PC-9 (cell line): ENCODE measurements at places on chromosomes 11 and 22. TPM values are rescaled to one million over a fixed set of nuclear protein-coding genes. Genes with fewer than 3 reads are reported as not detected.

Gene SULT4A1
- total RNA-seq, result 3.2 and 3.4 TPM in 2 replicates

Gene OR8D4
- total RNA-seq, result not detected in 2 replicates

Gene SLC25A1
- 79.1 and 79.9 TPM in 2 replicates for total RNA-seq

Gene MRGPRX4
- not detected in 2 replicates for total RNA-seq

Gene B3GAT1
- total RNA-seq, result not detected in 2 replicates

Gene SCGB1D2
- not detected in 2 replicates for total RNA-seq

GRCh38 chr22:29553351-29554224 lies at the start of gene THOC5:
Gene THOC5 (minus strand): TSS chr22:29553757. CDS start chr22:29549147, 4,610 bp downstream.
- peak; percentile 89 for DNase-seq

GRCh38 chr11:96238563-96239135 lies 104.3 kb downstream of the MAML2 start:
- no peak for DNase-seq

DNA sequence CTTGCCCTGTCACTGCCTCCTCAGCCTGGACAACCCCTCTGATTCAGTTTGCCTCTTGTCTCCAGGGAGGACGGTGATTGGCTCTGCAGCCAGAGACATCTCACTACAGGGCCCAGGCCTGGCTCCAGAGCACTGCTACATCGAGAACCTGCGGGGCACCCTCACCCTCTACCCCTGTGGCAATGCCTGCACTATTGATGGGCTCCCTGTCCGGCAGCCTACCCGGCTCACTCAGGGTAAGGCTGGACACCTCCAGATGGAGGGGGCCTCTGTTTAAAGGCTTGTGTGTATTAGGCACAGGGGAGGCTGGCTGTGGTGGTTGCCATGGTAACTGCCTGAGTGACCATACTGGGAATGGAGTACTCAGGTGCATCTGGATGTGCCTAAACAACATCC lies 8.6 kb downstream of the PHLDB1 start:
- DNase-seq, result no peak

DNA sequence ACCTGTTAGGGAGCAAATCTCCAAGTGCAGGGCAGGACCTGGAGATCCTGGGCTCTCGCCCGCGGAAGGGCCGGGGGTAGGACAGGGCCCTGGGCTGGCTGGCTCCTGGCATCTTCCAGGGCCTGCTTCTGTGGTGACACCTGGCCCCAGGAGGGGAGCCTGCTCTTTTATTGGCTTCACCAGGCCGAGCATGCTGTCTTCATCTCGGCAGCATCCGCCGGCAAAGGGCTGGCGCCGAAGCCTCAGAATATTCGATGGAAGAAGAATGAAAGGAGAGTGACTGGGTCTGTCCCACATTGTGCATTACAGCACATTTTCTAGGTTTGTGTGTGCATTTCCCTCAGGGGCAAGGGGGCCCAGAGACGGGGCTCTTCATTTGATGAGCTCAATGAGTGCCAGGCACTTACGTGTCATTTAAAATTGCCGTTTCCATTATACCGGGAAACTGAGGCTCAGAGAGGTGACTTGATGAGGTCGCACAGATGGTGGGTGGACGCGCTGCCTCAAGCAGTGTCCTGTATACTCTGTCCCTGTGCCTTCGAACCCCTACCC lies 70.0 kb downstream of the RBX1 start:
- DNase-seq, result no peak

DNA sequence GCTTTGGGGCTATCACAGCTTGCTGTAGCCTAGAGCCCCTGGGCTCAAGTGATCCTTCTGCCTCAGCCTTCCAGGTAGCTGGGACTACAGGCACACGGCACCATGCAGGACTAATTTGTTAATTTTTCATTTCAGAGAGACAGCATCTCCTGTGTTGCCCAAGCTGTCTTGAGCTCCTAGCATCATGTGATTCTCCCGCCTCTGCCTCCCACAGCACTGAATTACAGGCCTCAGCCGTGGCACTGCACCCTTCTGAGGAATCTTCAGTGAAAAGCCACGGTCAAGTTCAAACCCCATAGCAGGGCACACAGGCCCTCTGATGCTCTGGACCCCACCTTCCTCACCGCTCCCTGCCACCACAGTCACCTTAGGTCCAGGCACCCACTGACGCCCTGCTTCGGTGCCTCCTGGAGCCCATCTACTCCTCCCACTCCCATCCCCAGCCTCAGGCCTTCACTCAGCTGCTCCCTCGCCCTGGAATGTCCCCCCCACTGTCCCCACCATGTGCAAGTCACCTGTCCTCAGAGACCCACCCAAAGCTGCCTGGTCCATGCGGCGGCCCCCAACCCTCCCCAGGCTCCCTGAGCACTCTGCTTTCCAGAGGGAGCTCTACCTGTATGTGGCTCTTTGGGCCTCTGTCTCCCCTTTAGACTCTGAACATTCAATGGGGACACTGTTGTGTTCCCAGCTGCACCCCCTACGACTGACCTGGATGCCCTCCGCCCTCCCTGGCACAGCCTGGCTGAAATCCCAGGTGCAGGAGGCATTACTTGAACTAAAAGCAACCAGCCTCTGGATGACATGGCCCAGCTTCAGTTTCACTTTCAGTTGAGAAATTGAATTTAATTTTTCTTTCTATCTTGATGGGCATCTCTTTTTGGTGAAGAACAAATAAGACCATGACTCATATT lies 1.6 kb downstream of the APOL2 start:
- DNase-seq, result no peak

- DNase-seq, result no peak
Measured at GRCh38 chr11:134019500-134019899, 49.4 kb upstream of the JAM3 start.

DNA sequence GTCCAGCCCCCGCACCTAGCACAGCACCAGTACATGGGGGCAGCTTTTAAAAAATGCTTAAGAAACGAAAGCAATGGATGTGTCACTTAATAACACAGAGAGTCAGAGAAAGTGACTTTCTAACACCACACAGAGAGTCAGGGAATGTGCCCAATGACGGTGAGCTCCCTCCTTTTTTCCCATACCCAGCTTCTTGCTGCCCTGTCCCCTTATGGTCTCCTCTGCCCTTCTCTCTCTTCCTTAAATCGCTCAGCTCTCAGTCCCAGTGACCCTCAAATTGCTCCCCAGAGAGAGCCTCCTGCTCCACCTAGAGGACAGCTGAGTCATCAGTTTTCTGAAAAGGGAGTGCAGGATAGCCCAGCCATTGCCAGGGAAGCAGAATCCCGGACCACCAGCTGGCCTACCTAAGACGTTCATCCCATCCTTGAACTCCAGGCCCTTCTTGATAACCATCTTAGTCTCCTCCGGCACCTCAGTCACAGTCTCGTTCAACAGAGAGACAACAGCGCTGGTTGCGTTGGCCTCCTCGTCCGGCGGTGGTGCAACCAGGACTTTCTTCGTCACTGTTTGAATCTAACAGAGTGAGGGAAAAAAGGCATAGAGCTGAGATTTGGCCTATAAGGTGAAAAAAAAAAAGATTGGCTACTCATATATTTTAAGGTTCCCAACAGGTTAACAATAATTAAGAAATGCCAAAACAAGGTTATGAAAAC lies 113.5 kb downstream of the SLC1A2 start:
- no peak for DNase-seq

- no peak for DNase-seq
Measured at GRCh38 chr22:47189056-47189916, 426.8 kb downstream of the TBC1D22A start.

GRCh38 chr11:90235526-90235925 lies 12.7 kb upstream of the CHORDC1 start:
- no peak for DNase-seq

DNA sequence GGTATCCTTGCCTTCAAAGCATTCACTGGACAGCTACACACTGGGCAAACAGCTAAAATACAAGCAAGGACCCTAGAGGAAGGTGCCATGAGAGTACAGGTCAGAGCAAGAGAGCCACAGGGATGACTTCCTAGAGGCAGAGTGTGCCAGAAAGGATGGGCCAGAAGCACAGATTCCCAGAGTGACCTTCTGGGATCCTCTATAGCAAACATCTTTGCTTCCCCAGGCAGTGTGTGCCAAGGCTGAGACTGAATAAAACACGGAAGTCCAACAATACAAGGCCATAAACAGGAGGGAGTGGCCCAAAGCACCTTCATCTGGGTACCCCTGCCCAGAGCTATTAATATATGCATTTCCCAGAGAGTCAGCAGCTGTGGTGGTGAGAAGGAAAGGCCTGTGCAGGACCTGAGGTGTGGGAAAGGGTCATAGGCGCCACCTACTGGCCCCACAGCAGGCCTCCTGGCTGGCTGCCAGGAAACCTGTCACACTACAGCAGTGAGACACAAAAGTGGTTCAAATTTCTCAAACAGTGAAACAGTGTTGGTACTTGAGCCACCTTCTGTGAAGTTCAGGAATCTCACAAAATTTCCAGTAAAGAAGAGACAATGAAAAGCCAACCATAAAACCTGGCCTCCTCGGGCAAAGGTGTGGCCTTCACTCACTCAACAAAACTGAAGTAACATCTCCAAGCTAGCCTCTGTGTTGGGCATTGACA lies 20.3 kb downstream of the CLPB start:
- DNase-seq, result peak; percentile 73

DNA sequence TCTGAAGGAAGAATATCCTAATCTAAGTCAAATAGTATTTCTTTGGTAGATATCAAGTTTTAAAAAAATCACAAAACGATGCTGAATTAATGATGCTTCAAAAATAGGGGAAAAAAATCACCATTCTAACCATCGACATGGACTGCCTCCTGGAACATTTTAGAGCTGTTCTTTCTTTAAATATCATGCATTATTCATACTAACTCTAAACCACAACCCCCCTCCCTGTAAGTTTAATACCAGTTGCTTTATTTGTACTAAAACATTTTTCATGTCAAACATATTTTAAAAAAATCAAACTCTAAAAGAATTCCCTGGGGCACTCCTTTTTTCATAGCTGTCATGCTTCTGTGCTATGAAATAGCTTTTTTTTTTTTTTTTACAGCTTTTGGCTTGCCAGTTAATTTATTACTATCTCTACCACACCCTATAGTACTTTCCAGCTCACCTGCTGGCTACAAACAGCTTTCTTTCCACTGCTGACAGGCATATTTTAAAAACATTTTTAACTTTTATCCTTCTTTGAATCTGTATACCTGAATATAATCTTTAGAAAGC lies 256.9 kb downstream of the SOX6 start:
- DNase-seq, result no peak

DNA sequence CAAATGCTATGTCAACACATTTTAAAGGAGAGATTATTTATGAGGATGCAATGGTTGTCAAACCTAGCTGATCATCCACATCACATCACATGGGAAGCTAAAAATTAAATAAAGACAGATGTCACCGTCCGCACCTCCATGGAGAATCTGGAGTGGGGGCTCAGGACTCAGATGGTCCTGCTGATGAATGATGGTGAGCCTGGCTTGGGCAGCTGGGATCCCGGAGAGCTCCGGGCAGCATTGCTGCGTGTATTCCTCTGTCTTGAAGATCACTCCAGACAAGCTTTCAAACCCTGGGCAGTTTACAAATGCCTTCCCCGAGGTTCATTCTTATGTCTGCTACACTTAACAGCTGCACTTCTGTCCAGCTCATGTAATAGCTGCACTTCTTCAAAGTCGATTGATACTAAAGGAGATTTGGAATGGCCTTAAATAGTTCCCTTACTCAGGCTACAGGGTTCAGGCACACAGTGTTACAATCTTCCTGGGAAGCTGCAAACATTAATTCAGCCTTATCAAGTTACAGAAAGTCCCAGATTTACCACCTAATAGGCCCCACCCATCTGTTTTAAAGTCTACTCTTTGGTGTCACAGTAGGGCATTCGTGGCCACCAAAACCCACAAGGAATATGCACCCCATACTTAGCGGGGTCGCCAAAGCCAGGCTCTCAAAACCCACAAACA lies 34.7 kb upstream of the CSNK2A3 start:
- no peak for DNase-seq

- no peak for DNase-seq
Measured at GRCh38 chr22:23237201-23237798, 57.0 kb downstream of the BCR start.
